ENCODE measurements at places on chromosomes 5 and 9.

- DNase-seq = no peak
Observed at GRCh38 chr5:145934276-145934675, 2.1 kb upstream of the SH3RF2 start.

DNA sequence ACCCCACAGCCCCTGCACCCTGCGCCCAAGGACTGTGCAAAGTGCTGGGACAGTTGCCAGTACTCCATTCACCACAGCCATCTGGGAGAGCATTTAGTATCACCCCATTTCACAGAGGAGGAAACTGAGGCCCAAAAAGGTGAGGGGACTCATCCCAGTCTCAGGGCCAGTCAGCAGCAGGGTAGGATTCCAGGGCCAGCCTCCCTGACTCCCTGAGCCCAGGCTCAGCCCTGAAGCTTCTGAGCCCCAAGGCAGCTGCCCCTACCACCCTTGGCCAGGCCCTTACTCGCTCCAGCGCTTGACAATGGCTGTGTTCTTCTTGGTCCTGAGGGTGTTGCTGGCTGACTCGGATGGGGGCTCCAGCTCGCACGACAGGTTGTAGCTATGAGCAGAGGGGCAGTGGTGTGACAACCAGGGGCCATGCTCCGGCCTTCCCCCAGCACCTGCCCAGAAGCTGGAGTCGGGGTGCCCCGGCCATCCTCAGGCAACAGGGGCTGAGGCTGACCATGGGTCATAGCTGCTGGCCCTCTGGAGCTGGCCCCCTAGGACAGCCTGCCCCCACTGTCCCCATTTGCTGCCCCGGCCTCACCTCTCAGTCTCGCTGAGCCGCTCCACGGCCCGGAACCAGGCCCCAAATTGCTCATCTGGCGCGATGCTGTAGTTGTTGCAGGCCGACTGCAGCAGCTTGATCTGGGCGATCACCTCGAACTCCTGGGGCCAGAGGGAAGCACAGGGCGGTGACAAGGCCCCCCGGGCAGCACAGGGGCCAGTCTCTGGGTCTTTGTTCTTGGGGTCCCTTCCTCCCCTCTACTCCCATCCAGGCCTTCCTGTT lies 18.6 kb downstream of the RALGDS start:
- DNase-seq = no peak

GRCh38 chr5:42595597-42595996 lies 161.0 kb upstream of the CCDC152 start:
- DNase-seq = no peak

DNA sequence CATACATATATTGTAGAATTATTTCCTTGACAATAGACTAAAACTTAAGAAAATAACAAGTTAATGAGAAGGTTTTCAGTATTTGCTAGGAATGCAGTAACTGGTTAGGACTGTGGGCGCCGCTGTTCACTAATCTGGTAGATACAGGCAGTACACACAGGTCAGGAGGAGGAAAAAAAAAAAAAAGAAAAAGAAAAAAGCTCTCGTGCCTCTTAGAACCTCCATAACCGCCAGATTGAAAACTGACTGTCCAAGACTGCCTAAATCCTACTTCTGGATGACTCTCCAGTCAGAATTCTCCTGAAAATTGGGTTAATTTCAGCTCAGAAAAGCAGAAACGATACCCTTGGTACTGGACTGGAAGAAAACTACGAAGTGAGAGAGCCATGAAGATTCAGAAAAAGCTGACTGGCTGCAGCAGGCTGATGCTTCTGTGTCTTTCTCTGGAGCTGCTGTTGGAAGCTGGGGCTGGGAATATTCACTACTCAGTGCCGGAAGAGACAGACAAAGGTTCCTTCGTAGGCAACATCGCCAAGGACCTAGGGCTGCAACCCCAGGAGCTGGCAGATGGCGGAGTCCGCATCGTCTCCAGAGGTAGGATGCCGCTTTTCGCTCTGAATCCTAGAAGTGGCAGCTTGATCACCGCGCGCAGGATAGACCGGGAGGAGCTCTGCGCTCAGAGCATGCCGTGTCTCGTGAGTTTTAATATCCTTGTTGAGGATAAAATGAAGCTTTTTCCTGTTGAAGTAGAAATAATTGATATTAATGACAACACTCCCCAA lies at the start of gene PCDHGA1:
Gene PCDHGA1 (plus strand): TSS at position 216 of the 782 bp plus-strand sequence.
- DNase-seq = peak; percentile 2

DNA sequence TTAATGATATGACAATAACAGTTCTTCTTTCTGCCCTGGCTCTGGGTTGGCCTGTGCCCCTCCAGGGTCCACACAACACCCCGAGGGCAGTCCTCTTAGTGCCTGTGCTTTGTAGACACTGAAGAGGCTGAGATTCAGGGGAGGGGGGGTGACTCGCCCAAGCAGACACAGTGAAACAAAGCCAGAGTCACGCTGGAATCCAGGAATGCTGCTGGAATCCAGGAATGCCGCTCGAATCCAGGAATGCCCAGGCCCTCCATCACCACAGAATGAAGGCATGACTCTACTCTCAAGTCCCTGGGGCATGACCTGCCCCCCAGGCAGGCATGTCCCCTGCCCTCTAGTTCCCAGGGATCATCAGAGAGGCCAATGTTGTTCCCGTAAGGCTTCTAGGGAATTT lies 73.1 kb downstream of the LRSAM1 start:
- peak; percentile 67 for DNase-seq

GRCh38 chr5:15326471-15326870 lies 173.5 kb upstream of the FBXL7 start:
- DNase-seq = no peak

- DNase-seq = no peak
Observed at GRCh38 chr5:68219161-68219816, 3.7 kb downstream of the PIK3R1 start.

GRCh38 chr9:13896047-13896446 lies 417.9 kb downstream of the NFIB start:
- no peak for DNase-seq

GRCh38 chr9:105198023-105198422 lies 46.4 kb upstream of the SLC44A1 start:
- no peak for DNase-seq

- DNase-seq = no peak
Observed at GRCh38 chr5:92332039-92332438, 948.9 kb upstream of the ARRDC3 start.

DNA sequence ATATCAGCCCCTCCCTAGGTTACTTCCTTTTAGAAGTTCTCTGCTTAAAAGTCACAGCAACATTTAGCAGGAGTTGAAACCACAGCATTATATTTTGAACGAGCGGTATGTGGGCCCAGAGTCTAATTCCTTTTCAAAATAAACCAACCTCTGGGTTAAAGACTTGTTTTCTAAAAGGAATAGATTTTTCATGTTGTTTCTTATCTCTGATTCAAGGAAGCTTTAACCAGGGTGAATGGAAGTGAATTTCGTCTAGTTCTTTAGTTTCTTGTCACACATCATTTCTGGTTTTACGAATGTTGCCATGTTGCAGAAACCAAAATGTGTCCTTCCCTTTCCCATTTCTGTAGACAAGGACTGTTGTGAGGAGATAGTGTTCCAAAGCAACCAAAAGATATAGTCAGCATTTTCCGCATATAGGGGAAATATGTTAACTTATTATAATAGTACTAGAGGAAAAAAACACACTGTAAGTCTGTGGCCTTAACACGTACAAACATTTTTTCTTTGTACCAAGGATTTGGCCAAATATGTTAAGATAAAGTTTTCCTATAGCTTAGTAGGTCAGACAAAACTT lies 142.4 kb downstream of the PCSK5 start:
- DNase-seq = no peak

- DNase-seq = no peak
Observed at GRCh38 chr9:105858877-105859276, 164.5 kb downstream of the TMEM38B start.

DNA sequence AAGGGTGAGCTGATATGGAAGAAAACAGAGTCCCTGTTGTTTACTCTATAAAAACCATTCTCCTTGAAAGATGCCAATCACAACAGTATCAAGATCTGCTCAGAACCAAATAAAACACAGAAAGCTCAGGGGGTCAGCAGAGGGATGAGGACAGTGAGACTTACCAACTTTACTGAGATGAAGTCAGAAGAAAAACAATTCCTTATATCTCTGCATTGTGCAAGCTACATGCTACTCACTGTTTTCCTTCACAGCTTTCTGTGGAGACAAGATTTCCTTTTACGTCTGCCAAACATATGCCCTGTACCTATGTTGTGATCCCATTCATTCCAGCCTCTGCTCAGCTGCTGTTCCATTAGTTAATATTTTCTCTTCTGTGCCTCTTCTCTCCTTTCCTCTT lies 185.6 kb downstream of the TSSK1B start:
- DNase-seq = no peak

DNA sequence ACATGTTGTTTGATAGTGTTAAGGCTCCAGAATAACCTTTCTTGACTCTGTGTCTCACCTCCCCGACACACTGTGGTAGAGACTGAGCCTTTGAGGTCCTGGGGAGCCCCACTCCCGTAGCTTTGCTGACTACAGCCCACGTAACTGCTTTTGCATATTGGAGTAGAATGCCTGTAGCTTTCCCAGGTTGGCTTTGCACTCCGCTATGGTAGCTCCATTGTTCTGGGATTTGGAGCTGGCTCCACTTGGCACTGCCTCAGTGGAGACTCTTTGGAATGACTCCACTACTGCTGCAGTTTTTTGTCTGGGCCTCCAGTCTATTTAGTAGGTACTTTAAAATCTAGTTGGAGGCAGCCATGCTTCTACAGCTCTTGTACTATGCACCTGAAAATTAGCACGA lies 56.2 kb upstream of the ANXA1 start:
- no peak for DNase-seq

GRCh38 chr5:10286162-10286861 lies 21.4 kb downstream of the CMBL start:
- DNase-seq = no peak

GRCh38 chr9:121463026-121463807 lies 36.4 kb downstream of the GGTA1 start:
- no peak for DNase-seq

- DNase-seq = no peak
Observed at GRCh38 chr9:75431375-75431774, 343.1 kb downstream of the OSTF1 start.

GRCh38 chr9:21070171-21070571 lies 7.6 kb downstream of the IFNB1 start:
- peak; percentile 89 for DNase-seq

DNA sequence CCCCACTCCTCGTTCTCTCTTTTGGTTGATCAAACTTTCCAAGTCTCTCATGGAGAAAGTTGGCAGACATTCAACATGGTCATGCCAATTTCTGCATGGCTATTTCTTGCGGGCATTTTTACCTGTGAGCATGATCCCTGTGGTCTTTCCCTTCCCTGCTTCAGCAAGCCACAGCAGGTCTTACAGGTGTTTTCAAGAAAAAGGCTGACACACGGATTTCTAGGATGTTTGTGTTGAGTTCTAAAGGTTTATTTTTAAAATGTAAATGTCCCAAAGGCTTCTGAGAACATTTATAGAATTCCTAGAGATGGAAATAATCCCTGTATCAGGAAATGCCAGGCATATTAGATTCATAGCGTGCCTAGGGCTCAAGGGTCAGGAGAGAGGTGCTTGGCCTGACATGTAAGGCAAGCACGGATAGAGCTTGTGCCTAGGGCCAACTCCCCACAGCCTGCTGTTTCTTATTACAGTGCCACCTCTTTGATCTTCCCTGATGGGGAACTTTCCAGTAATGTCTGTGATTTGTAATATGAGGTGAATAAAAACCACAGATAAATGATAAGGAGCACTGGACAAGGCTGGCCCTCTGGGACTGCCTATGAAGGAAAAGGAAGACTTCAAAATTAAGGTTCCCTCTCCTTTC lies 79.8 kb downstream of the MUSK start:
- DNase-seq = no peak

- DNase-seq = no peak
Observed at GRCh38 chr5:162752612-162753011, 684.8 kb upstream of the CCNG1 start.

DNA sequence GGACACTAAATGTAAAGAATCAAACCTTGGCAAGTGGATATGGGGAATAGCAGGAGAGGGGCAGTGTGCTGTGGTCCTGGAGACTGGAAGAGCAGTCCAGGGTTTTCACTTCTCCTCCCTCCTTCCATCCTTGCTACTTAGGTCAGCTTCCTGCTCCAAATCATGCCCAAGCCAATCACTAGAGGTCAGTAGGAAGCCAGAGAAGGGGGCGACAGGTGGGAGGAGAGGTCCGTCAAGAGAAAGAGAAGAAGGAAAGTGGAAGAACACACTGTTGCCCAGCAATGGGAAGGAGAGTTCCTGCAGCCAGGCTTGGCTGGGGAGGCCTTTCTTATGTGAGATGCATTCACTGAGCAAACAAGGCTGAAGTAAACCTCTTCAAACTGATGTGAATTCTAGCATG lies 289.6 kb downstream of the DTWD2 start:
- DNase-seq = no peak

DNA sequence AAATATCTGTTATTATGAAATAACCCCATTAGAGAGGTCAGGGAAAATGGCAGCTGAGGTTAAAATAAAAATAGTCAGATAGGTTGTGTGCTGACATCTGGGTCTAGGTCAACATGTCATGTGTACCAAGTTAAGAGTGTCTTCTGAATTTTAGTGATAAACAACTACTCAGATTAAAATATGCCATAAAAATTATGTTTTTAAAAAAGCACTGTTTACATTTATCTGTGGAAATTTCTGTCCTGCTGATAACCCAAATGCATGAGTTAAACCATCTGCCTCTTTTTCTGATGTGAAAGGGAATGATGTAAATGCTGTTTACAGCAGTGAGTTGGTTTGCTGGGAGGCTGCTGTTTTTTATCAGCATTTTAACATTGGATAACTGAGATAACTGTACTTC lies 361.2 kb upstream of the TARS1 start:
- no peak for DNase-seq

GRCh38 chr9:73807952-73808351 lies 656.3 kb downstream of the ANXA1 start:
- no peak for DNase-seq

DNA sequence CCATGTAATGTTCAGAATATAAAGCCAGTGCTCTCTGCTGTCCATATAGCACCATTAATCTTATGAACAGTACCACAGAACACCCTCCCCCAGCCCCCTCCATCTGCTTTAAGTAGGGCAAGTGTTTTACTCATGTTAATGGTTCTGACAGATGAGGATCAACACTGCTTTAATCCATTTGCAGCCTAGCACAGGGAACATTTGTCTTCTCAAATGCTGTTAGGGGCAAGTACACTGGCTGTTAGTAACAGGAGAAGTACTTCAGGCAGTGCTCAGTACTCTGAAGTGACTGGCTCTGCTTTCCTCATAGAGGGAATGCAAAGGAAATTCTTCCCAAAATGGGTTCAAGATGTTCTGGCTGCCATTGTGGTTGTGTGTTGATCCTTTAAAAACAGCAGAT lies 202.6 kb downstream of the DCP2 start:
- no peak for DNase-seq

DNA sequence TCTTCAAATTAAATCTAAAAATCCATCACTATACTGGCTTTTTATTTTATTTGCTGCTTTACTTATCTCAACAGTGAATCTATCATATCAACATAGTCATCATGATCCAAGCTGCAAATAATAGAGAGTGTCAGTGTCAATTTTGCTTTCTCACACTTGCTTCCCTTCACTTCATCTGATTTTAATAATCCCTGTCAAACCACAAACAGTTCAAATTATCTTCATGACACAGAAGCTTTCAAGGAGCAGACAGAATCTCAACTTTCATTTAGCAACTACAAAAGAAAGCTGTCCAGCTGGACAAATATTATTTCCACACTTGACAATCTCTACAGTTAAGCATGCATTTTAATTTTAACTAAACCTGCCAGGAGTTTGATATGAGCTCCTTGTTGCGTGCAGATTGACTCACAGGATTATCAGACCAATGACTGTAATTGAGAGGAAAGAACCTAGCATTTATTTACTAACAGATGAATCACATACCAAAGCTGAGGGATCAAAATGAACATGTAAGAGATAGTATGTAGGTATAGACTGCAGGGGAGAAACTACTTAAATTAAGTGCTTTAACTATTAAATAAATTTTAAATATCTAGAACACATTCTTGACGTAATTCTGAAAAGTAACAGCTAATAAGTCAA lies 56.0 kb downstream of the KIAA0825 start:
- no peak for DNase-seq

Data from HS-5 (cell line).